Stimulated activated CD8-positive, alpha-beta memory T cell treated with anti-CD3 and anti-CD28 coated beads, Interleukin-12 subunit alpha, Interleukin-12 subunit beta, amount 100 ng/mL, for 4 hours (primary cell): ENCODE measurements at places on chromosomes 3 and 15.
A peak's percentile ranks its signal among the peaks of the same experiment; 100 is the strongest.

GRCh38 chr3:184144505-184144904 lies 9.3 kb downstream of the EIF2B5 start:
- DNase-seq, result no peak

- no peak for DNase-seq
Measured at GRCh38 chr3:57078344-57078634, 17.8 kb downstream of the SPATA12 start.

GRCh38 chr3:191376516-191377141 lies 46.3 kb upstream of the UTS2B start:
- DNase-seq, result no peak

DNA sequence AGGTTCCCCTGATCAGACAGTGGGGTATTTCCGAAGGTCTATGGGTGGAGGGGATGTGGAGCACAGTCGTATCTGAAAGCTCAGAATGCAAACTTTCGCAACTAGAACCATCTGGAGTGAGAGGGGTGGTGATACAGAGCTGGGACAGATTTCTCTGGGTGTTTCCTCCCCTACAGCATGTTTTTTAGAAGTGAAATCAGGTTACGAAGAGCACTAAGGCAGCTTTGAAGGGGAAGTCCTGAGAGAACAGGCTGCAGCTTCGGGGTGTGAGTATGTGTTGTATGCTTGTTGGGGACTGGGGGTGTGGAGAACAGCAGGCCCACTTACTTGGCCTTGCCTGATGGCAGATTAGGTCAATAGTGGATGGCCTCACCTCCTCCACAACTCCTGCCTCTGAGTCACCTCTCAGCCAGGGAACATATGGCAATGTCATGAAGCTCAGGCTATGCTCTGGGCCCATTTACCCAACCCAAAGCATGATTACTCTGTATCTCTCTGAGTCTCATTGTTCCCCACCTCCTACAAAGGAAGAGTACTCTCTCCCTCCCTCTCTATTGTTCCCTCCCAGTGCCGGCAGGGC lies 107.2 kb upstream of the RASGRP1 start:
- peak; percentile 17 for DNase-seq

DNA sequence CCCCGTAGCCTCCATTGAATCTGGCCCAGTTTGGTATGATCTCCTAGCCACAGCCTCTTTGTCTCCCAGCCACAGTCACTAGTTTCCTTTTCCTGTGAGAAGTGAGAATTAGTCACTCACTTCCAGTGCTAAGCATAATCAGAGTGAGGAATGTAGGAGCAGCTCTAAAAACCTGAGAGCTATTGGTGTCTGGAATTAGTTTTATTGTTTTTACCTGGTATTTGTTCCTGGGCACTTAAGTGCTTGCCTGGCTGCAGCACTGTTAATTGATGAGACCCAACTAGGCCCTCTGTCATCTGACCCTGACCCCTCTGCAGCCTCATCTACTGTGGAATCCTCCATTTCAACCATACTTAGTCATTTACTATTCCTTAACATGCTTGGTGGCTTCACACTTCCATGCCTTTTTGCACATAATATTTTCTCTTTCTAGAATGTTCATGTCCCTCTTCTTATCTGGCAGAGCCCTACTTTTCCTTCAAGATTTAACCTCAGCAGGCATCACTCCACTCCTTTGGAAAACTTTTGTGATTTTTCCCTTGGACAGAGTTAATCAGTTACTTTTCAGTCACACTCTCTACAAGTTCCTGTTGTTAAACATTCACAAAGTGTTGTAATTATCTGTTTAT lies 48.8 kb downstream of the PDE8A start:
- no peak for DNase-seq

- no peak for DNase-seq
Measured at GRCh38 chr3:128591738-128592426, 58.7 kb downstream of the RPN1 start.

DNA sequence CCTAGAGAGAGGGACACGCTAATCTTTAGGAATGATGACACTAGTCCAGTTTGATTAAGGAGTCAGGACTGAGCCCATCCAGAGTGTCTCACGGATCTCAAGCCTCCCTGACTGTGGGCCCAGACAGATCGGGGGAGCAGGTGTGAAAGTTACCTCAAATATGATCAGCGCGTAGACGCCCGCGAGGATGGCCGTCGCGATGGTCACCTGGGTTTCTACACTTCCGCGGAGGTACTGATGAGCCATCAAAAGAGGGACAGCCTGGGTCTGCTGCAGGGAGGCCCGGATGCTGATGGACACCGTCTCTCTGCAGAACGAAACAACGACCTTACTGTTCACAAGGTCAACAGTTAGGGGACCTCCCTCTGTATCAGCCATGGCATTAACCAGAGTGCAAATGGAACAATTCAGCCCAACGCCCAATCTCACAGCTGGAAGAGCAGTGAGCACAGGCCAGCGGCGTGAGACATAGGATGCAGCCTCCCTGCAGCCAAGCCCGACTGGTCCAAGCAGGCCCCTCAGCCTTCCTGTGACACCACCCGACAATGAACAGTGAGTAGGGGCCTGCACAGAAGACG lies 84.4 kb downstream of the OCA2 start:
- DNase-seq, result no peak

DNA sequence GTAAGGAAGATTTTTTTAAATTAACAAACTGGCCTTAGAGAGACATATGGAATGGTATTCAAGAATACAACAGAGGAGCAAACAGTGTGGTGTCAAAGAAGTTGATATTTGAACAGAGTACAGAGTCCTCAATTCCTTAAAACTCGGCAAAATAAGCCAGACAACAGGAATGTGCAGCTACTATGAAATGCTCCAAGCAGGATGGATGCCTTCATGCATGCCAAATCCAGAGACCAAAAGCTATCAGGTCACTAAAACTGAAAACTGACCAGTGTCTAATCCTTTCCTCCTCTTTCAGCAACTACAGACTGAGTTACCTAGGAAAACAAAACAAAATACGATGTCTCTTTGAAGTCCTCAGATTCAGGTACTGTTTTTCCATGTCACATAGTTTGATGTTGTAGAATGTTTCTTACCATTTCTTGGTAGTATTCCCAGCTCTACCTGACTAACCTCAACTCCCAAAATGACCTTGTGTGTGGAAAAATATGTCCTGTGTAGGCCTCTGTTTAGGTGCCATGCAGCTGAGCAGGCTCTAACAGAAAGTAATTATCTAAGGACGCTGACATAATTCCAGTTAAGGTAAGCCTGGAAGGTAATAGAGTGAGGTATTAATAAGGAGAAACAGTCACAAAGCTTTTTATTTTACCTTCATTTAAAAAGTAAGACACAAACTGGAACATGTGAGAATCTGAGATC lies 46.9 kb downstream of the TBL1XR1 start:
- DNase-seq, result no peak

DNA sequence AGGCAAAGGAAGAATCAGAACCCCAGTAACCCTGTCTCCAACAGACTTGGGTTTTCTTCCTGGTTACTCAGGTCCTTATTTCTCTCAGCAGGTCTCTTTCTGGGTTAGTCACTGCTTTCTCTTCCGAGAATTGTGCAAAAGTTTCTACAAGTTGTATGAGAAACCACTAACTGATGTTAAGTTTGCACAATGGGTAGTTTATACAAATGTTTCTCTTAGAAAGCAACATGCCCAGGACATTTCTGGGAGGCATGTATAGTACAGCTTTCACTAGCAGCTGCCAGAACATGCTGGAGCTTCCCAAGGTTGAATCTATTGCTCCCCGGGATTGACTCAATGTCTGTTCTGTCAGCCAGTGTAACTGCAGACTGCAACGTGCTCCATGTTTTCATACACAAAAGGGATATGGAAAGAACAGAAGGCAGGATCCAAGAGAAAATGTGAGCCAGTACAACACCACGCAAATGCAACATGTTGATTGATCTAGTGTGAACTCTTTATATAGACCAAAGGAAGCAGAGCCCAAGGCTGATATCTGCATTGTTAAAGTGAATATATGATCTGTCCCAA lies 887.8 kb downstream of the MCTP2 start:
- DNase-seq, result no peak

DNA sequence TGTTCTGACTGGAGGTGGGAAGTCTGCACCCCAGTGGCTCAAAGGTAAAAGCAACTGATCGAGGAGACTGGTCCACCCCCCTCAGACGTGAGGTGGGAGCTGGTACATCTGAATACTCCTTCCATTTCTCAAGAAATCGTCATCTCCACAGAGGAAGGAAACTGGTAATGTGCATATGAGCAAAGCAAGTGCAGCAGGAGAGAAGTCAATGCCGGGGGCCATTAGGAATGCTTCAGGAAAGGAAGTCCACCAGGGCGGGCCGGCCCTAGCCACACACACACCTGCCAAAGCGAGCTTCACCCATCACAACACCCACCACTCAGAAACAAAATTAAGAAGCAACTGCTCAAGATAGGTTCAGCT lies 8.5 kb downstream of the TBC1D2B start:
- DNase-seq, result no peak

GRCh38 chr3:81789691-81790090 lies 28.2 kb upstream of the GBE1 start:
- no peak for DNase-seq

DNA sequence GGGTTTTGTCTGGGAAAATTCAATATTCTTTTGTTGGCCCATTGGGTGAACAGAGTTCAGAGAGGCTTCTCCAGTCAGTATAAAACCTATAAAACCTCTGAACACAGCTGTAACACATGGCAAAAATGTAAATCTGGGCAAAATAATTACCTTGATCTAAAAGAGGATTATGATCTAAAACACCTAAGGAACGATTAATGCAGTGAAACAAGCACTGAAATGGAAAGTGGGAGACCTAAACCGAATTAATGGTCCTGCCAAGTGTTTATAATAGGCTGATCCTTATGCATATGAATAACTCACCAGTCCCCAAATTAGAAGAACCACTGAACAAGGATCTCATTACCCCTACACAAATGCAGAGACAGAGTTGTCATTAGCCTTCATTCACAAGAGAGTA lies 32.6 kb downstream of the AVEN start:
- no peak for DNase-seq

- no peak for DNase-seq
Measured at GRCh38 chr3:76700323-76700722, 339.6 kb upstream of the ROBO2 start.

DNA sequence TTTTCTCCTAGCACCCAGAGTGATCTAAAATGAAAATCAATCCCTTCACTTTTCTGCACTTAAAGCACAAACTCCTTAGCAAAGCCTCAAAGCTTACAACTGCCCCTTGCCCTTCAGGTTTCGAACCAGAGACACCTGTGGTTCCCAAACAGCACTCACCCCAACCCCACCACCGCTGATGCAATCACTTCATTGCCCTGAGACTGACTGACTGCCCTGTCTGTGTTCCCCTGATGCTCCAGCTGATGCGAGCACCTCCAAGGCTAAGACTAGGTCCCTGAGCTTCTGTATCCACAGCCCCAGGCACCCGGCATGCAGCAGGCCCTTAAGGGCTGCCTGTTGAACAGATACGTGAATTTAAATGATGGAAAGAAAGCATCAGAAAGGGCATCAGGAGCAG lies 127.3 kb downstream of the ZNF621 start:
- DNase-seq, result no peak

GRCh38 chr15:83775738-83776137 lies 121.8 kb downstream of the ADAMTSL3 start:
- DNase-seq, result no peak

- DNase-seq, result no peak
Measured at GRCh38 chr15:75380773-75381172, 12.4 kb upstream of the MAN2C1 start.

GRCh38 chr3:105867712-105868430 lies 941 bp downstream of the CBLB start:
- DNase-seq, result no peak

DNA sequence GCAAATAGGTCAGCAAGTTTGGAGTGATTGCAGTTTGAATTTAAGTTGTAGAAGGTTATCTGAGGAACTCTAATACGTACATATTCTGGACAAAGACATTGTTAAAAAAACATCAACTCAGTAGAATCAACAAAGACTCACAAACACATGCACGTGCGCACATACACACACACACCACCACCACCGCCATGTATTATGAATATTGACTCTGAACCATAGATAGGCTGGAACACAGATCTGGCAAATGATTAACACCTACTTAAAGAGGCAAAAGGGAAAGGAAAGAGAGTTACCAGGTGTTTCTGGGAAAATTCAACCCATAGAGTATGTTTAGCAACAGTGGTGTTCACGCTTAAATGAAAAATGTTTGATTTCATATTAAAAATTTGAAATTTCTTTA lies 334.2 kb upstream of the ALCAM start:
- DNase-seq, result no peak

DNA sequence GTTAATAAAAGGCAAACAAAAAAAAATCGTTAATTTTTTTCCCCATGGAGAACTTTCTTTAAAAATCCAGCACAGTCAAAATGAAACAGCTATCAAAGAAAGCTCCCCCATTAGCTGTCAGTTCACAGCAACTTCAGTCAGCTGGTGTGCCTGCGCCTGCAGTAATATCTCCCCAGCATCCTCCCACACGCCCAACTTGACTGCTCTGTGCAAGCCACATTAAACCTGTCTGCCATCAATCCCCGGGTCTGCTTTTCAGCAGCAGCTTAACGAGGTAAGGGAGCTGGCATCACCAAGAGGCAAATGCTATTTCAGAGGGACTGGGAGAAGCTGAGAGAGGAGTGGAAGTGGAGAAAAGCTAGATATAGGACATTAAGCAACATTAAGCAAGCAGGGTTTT lies 337.5 kb downstream of the GAP43 start:
- DNase-seq, result no peak

GRCh38 chr3:191414286-191414685 lies 46.7 kb upstream of the PYDC2 start:
- DNase-seq, result no peak

GRCh38 chr3:86961297-86961696 lies 29.7 kb downstream of the VGLL3 start:
- DNase-seq, result no peak
